ENCODE measurements at places on chromosomes 2 and 18.

GRCh38 chr18:13406049-13406615, 187.6 kb downstream of the LDLRAD4 start:
- DNase-seq: no peak

GRCh38 chr18:32293107-32293506, 103.3 kb downstream of the MEP1B start:
- DNase-seq: no peak

- DNase-seq: no peak
Observed at GRCh38 chr2:68104111-68104835, 41.5 kb upstream of the C1D start.

DNA sequence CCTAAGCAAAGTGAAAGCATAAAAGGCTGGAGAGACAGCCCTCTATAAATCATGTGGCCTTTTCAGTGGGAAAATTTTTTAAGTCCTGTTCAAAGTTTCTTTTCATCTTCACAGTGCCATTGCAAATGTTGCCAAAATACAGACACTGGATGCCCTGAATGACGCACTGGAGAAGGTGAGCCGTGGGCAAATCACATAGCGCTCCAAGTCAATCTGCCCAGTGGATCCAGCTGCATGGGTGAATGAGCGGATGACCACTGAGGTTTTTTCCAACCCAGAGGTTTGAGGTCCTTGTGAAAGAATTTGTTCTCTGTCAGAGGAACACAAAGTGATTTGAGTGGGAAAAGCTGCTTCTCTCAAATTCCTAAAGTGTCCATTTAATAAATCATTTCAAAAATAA, 11.8 kb downstream of the DAPL1 start:
- no peak for DNase-seq

DNA sequence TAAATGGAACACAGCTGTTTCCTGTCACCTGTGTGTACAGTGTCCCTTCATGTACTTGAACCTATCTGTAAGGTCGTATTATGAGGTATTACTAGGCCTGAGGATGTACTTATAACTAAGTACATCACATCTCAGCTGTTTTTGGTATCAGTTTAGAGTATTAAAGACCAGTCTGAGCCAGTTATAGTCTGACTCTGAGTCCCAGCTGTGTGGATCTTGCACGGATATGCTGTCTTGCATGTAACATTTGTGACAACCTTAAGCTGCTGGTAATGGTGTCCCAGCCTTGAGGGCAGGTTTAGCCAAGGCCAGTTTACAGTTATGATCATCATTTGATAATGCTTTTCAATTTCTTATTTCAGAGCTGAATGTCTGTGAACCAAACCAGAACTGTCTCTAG, 496.3 kb downstream of the SLC4A3 start:
- no peak for DNase-seq

All from foreskin fibroblast (primary cell).